ENCODE measurements at places on chromosomes 16 and 17.

DNA sequence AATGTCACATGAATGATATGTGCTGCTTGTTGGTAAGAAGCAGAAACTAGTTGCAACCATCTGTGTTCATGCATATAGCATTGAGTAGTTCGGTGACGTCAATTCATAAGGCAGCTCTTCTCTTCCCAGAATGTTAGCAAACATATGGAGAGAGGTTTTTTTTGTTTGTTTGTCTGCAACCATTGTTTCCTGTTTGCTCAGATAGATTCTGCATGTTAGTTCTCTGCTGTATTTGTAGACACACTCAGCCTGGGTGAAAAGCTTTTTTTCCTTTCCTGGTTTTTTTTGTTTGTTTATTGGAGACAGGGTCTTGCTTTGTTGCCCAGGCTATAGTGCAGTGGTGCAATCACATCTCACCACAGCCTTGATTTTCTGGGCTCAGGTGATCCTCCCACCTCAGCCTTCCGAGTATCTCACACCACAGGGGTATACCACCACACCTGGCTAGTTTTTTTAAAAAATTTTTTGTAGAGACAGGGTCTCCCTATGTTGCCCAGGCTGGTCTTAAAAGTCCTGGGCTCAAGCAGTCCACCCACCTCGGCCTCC lies 16.7 kb downstream of the WSB1 start:
- DNase-seq, result no peak

- DNase-seq, result peak; percentile 56
Observed at GRCh38 chr16:67170168-67170948, at the start of gene NOL3. NOL3 (plus strand) TSS chr16:67170538.

GRCh38 chr17:19619705-19620325 lies 28.7 kb upstream of the ALDH3A2 start:
- DNase-seq, result no peak

- no peak for DNase-seq
Observed at GRCh38 chr17:37725021-37725595, 19.8 kb downstream of the HNF1B start.

- no peak for DNase-seq
Observed at GRCh38 chr17:47352848-47353247, 29.1 kb downstream of the EFCAB13 start.

GRCh38 chr17:47708312-47708863 lies 14.4 kb downstream of the TBKBP1 start:
- no peak for DNase-seq

- no peak for DNase-seq
Observed at GRCh38 chr17:13154930-13155329, 137.1 kb upstream of the ELAC2 start.

- peak; percentile 52 for DNase-seq
Observed at GRCh38 chr17:43393944-43394482, 4.8 kb upstream of the ARL4D start.

DNA sequence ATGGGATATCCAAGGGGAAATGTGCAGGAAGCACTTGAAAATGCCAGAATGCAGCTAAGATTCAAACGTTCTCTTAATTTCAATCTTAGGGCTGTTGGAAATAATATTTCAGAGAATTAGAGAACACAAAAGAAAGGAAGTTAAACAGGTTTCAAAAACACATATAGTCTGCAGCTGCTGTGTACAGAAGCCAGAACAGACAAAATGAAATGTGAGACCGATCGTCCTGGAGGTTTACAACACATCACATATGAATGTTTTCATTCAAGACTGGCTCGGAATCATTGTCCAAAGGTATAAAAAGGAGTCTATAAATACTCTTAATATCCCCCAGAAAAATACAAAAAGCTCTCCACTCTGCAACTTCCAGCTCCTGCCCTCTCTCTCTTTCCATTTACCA lies 14.3 kb downstream of the CYTH1 start:
- DNase-seq, result no peak

DNA sequence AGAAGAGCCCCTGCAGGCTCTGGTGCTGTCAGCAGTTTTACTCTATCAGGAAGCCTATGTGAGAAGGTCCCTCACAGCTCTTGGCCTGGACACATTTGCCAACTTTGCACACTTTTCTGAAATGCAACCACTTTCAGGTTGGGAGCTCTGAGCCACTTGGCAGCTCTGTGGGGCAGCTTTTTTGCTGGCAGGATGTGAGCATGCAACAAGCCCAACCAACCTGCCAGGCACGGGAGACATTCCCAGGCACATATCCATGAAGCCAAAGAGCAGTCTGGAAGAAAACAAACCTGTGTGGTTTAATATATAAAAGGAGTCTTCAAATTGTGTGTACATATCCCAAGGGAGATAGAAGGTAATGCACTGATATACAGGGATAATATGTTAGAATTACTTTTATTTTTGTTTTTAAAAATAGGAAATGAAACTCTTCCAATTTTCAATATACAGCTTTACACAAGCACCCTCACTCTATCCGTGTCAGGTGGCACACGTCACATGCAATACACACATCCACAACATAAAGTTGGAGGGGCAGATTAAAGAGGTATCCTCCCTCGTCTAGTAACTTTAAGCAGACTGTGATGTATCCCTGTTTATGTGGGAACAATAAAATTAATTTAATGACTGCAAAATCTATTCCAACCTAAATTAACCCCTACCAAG lies 57.4 kb upstream of the COX10 start:
- no peak for DNase-seq

DNA sequence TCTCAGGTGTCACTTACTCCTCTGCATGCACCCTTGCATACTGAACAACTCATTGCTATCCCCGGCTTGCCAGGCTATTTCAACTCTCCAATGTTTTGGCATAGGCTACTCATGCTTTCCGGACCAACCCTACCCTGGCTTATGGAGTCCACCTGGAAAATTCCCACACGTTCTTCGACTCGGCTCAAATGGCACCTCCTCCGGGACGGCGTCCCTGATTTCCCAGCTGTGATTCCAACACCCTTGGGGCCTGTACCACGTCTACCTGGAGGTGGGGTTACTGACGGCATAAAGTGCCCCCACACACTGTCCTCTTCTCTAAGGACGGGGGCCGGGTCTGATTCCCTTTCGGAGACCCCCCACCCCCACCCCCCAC lies 498 bp downstream of the SMYD4 start:
- no peak for DNase-seq

GRCh38 chr17:29195465-29196081 lies 15.4 kb upstream of the MYO18A start:
- no peak for DNase-seq

DNA sequence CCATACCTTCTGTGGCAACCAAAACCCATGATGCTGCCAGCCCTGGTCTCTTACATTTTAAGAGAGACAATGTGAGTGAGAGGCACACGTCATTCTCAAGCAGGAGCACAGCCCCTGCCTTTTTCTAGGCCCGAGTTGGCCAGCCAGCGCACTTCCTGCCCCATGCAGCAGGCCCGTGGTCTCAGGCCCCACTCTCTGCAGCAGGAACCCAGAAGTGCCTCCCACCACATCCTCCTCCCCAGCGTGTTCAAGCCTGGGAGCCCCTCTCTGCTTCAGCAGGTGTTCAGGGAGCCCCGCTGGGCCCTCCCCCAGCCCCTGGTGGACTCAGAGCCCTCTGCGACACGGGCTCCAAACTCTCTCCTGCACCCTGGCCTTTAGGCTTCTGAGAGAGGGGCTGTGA lies 30.5 kb downstream of the ITGAE start:
- no peak for DNase-seq

- DNase-seq, result no peak
Observed at GRCh38 chr16:1984347-1985225, 593 bp downstream of the GFER start.

DNA sequence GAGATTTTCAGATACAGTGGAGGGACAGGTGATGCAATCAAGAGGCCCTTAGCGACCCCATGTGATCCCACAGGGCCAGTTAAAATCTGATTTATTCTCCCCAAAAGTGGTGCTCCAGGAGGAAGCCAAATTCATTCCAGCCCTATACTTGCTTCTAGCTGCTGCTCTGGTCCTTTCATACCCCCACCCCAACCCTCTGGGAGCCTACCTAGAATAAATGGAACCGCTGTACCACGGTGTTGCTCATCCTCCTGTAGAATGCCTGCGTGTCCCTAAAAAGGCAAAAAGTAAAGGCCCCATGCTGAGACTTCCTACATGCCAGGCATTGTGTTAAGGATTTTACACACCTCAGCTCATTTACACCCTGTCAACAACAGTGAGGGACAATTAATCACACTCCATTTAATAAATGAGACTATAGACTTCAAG lies 2.0 kb upstream of the RASL10B start:
- DNase-seq, result no peak

- no peak for DNase-seq
Observed at GRCh38 chr16:1543085-1543896, 9.8 kb downstream of the TMEM204 start.

DNA sequence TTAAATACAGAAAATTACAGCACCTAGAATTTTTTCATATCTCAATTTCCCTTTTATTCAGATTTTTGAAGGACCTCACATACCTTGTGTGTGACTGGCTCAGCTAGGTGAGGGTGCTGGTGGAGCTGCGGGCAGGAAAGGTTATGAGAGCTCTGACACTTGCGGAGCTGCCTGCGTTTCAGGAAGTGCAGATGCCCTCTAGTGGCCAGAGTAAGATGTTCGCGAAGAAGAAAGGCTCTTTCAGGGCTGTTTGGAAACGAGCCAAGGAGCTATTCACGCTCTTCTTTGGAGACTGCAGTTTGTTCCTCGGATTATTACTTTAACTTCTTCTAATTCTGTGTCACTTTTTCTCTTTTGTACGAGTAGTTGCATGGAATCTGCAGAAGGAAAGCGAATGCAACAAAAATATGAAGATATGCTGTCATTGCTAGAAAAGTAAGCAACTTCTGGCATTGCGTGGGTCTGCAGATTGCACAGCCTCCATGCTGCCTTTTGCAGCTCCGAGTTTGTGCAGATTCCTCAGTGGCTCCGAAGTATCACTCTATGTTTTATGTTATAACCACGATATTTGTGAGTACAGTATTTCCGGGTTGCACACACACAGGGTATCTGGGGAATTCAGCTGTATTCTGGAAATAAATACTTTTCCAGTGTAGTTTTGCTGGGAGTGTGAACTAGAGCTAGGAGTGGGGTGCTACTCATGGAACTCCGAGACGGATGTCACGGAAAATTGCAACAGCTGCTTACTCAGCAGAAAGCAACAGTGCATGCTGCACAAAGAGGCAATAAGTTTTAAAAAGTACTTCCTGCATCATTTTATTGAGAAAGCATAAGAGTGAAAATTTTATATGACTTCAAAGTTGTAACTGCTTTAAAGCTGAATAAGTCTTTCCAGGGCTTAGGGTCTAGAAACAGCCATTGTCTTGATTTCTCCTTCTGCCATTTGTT lies 46.3 kb downstream of the DNAH9 start:
- peak; percentile 48 for DNase-seq

GRCh38 chr16:9869776-9870175 lies 312.5 kb downstream of the GRIN2A start:
- DNase-seq, result no peak

Data from NCI-H1930 (cell line).